NCI-H69 (cell line): ENCODE measurements at places on chromosomes 4 and X.
A peak's percentile ranks its signal among the peaks of the same experiment; 100 is the strongest.

- DNase-seq, result no peak
Measured at GRCh38 chr4:100285121-100285520, 94.9 kb upstream of the DDIT4L start.

- DNase-seq, result no peak
Measured at GRCh38 chrX:39296472-39296871, 495.2 kb downstream of the MID1IP1 start.

GRCh38 chr4:83362492-83363329 lies 28.1 kb upstream of the HPSE start:
- peak; percentile 69 for DNase-seq

- peak; percentile 70 for DNase-seq
Measured at GRCh38 chrX:12400218-12400617, 261.9 kb downstream of the FRMPD4 start.

GRCh38 chrX:139825618-139826017 lies 107.2 kb downstream of the ATP11C start:
- DNase-seq, result no peak

DNA sequence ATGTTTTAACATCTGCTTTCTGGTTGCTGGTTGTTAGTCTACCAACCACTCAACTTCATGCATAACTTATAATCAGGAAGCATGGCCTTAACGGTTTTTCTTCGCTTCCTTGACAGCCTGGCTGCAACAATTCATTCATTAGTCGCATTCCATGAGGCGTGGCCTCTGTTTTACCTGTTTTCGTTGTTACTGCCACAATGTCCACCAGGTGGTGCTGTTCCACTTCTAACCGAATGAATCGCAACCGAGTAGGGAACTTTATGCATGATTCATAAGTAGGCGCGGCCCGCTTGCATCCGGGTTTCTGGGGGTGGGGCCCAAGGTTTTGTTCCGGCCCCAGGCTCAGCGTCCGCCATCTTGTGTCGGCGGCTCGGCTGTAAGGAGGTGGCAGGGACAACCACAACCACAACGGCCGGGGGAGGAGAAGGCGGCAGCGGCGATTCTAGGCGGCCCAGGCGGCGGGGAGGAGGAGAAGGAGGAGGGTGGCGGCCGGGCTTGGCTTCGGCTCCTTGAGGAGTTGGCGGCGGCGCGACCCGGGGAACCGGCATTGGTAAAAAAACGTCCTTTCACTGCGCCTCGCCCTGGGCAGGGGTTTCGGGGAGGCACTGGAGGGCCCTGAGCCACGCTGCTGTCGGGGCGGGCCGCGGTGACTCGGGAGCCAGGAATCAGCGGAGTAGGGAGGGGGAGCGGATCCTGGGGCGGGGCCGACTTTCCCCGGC lies at the start of gene UBA1:
Gene UBA1, plus strand, starts transcription at position 355 of the 719 bp plus-strand sequence. CDS start 4,974 bp downstream, outside the sequence.
- DNase-seq, result peak; percentile 96

GRCh38 chr4:7928711-7929110 lies 10.9 kb downstream of the AFAP1 start:
- DNase-seq, result no peak
